ENCODE measurements at places on chromosomes 2 and 18. TPM values are rescaled to one million over a fixed set of nuclear protein-coding genes. Genes with fewer than 3 reads are reported as not detected.

DNA sequence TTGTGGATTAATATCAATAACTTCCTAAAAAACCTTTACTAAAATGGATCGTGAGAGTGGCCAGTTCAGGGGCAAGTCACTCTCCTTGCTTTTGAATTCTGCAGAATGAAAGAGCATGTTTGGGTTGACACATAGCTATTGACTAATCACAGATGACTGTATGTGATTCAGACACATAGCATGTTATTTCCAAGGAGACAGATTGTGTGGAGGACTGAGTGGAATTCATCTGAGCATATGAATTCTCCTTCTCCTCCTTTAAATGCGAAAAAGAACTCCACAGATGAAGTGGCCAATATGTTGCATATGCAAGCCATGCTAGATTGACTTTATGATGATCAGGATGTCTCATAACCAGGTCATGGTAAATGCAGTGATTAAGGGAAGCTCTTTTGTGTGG lies 249.4 kb upstream of the FAM98A start:
- no peak for DNase-seq

DNA sequence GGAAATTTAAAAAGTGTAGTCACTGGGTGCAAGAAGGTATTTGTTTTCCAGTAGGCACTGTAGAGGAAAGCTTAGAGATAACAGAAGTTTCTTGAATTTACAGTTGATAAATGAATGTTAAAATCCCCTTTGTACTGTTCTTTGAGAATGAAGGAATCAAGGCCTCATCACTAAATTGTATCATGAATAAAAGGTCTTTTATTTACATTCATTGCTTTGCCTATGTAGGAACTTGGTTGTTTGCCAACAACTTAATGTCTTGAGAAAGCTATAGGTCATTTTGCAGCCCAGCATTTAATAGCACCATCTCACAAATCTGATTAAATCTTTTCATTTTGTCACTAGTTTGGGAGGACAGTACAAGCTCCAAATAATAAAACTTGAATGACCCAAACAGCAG lies 213.9 kb upstream of the ITGA4 start:
- no peak for DNase-seq

DNA sequence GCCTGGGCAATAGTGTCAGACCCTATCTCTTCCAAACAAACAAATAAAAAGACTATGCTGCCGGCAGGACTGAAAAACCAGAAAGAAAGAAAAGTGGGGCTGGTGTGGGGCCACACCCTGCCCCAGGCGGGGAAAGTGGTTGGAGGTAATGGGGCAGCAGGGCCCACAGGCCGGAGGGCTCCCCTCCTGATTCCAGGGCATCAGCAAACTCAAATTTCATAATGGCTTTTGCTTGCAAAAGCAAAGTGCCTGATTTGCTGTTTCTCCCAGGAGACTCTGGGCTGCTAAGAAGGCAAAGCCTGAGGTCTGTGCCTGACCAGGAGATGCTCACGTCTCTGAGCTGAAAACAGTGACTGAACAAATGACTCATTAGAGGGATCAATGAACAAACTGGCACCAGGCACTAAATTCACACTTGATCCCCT lies 121.9 kb downstream of the HDAC4 start:
- DNase-seq: no peak

- DNase-seq: no peak
Measured at GRCh38 chr2:10784719-10785118, 27.9 kb downstream of the PDIA6 start.

GRCh38 chr2:240611601-240612210 lies 13.6 kb upstream of the GPR35 start:
- no peak for DNase-seq

- DNase-seq: no peak
Measured at GRCh38 chr18:12652861-12653401, 5.0 kb downstream of the SPIRE1 start.

DNA sequence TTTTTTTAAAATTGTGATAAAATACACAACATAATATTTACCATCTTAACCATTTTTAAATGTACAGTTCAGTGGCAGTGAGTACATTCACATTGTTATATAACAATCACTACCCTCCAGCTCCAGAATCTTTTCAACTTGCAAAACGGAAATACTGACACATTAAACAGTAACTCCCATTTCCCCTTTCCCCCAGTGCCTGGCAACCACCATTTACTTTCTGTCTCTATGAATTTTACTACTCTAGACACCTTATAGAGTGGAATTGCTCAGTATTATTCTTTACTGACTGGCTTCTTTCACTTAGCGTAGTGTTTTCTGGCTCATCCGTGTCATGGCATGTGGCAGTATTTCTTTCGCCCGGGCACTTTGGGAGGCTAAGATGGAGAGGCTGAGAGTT lies 32.6 kb downstream of the FASTKD2 start:
- DNase-seq: no peak

DNA sequence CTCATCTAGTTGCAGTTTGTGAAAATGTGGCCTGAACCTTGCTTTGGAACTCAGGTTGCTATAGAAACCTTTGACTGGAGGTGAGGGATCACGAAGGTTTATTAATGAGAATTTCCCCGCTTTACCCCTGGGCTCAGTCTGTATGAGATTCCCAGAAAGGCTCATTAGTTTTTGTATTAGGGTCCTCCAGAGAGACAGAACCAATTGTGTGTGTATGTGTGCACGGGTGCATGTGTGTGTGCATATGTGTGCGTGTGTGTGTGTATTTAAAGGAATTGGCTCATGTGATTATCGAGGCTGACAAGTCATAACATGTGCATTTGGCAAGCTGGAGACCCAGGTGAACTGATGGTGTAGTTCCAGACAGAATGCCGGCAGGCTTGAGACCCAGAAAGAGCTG lies 113.8 kb upstream of the DLX2 start:
- DNase-seq: no peak

GRCh38 chr2:88226754-88227153 lies 56.6 kb downstream of the THNSL2 start:
- DNase-seq: no peak

GRCh38 chr2:61952288-61952687 lies 46.8 kb downstream of the COMMD1 start:
- DNase-seq: no peak

DNA sequence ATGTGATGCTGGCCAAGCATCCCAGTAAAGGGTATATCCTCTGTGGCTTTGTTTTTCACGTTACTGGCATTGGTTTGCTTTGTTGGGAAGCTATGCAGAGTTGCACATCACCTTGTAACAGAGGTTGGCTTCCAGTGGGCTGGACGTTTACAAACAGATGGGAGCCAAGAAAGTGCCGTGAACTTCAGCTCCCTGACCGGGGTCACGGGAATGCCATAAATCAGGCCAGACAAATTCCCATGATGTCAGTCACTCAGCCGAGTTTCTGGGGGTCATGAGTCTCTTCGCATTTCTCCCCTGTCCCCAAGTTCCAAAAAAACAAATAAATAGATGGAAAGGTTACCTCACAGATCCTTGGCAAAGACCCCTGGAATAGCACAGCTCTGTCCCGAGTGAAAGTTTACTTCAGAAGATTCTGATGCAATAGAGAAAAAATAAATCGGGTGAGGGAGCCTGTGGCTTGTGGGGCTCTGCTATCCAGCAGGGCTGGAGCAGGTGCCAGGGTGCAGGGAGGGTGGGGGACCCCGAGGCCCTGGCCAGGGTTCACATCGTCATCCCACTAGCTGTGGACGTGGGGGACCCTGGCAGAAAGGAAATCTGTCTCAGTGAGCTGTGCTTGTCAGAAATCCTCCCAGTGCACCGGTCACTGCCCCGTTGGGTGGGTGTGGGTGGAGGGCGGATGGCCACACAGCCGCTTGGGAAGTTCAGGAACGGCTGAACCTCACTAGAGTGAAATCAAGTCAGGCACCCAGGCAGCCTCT lies 27.8 kb downstream of the TWIST2 start:
- no peak for DNase-seq

GRCh38 chr18:62944454-62944853 lies 229.1 kb downstream of the PHLPP1 start:
- DNase-seq: no peak

ZC3H8 gene
- 6.1 TPM for total RNA-seq

CHN1 gene
- 26.3 TPM for total RNA-seq

DYNAP gene
- not detected for total RNA-seq

POU3F3 gene
- not detected for total RNA-seq

Measured in endothelial cell (in vitro differentiated cells).